ENCODE measurements at places on chromosomes 3 and 15.

GRCh38 chr3:129345971-129346370 lies 67.3 kb downstream of the HMCES start:
- DNase-seq = no peak

DNA sequence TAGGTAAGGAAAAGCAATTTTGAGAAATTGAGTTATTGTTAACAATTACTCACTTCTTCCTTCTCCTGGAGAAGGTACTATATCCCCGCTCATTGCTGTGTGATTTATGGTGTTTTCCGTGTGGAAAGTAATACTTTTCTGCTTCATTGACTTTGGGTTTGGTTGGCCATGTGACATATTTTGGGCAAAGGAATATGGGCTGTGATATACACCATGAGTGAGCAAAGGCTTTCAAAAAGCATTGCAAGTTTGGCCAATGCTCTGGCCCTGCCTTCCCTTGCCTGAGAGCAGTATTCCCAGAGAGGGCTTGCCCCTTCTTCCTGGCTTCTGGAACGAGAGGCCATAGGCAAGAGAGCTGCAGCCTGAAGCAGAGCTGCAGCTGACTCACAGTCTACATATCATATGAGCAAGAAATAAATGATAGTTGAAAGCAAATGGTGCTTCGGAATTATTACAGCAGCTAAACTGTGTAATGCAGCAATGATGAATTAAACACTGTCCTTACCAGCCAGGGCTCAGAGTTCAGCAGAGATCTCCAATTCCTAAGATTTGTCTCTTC lies 216.8 kb upstream of the CD96 start:
- DNase-seq = no peak

DNA sequence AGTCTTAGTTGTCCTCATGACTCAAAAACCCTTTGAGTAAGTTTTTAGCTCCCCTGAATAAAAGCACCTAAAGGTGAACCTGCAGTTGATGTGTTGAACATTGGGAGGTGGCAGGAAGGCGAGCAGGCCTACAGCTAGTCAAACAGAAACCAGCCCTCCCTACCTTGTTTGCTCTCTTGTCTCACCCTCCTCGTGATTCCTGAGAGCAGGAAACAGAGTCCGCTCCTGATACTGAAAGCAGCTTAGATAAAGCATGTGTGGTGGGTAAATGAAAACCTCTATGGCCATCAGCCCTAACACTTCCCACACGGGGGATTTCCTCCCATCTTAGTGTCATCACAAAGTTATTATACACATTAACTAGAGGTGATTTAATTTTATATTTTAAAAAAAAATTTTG lies 21.8 kb upstream of the CLDN18 start:
- DNase-seq = no peak

DNA sequence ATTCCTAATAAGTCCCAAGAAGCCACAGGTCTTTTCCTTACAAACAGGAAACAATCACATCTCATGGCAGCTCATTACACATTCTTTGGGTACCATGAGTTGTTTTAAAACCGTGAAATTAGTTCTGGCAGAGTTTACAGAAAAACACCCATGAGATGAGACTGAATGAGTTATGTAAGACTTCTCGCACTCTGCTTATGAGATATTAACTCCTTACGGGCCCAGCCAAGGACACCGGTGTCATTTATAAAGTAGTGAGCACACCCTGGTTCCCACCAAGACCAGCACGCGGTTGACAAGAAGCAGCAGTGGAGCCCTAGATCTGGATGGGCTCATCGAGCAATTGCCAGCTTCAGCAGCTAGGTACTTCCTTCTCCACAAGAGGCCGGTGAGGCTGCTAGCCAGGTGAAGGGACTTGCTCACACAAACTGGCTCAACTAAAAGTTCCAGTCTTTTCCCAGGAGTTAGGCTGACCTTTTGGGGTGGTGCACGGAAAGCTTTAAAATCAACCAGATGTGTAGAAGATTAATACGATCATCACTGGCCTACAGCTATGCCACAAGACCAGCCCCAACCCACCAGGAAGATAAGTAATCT lies 318.6 kb upstream of the ICE2 start:
- DNase-seq = no peak

DNA sequence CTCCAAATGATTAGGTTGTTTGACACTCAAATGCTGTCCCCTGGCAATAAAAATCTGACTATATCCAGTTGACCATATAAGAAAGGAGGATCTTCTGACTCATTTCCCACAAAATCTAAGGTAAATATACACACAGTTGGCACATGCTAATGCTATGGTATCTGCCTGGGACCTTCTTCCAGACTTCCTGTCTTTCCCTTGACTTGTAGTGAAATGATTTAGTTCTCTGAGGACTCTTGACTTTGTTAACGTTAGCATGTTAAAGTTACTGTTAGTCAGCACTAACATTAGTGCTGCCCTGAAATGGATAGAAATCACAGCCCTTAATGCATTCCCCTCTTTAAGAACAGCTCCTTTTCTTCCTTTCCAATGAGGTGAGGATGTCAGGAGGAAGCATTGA lies 124.3 kb upstream of the LSAMP start:
- DNase-seq = no peak

DNA sequence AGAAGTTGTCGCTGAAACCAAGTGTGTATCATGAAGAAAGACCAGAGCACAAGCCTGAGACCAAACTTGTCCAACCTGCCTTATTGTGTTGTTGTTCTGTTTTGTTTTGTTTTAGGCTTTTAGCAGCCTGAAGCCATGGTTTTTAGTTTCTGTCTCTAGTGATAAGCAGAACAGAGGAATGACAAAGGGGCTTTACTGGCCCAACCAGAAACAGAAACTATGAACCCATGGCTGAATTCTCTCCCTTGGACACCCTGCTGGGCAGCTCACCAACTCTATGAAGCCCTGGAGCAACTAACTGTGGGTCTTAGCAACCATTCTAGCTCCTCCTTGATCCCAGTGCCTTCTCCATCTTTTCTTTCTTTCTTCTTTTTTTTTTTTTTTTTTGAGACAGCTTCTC lies 30.3 kb downstream of the HCLS1 start:
- DNase-seq = no peak

DNA sequence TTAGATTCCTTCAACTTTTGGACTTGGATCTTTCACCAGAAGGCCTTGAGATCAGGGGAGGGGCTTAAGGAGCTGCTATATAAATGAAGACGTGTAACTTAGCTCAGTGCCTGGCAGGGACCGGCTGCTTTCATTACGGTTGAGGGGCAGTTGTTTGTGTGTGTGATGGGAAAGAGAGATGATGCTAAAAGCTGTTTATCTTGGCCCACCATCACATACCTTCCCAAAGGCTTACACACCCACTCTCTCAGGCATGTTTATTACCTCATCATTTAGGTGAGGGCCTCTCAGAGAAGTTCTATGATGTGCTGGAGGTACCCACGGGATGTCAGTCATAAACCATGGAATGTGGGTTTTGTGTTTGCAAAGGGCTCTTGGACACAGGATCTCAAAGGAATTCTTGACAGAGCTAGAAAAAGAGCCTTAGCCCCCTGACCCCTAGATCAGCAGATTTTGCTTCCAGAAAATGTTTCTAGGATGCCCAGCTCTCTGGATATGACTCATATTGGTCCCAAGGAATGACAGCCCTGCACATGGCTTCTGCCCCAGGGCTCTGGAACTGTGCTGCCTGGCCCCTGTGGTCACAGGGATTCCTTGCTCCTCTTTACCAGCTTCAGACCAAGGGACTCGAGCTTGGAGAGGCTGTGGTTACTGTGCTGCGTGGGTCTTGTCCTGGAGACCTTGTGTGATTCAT lies 15.9 kb upstream of the SMAD3 start:
- DNase-seq = no peak

DNA sequence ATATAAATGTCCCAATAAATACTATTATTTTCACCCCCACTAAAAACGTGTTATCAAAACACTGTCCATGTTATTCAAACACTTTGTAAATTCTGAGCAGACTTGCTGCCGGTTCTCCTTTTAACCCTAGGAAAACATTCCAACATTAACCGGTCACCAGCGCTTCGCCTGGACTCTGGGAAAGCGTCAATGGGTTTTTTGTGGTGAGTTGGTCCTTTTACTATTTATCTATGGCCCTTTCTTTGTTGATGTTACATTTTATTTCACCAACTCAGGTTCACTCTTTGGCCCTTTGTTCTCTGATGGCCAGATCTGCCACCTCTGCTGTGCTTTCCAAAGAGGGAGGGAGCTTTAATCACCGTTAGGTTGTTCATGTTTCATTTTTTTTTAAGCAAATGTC lies 4.1 kb upstream of the EOMES start:
- DNase-seq = no peak

DNA sequence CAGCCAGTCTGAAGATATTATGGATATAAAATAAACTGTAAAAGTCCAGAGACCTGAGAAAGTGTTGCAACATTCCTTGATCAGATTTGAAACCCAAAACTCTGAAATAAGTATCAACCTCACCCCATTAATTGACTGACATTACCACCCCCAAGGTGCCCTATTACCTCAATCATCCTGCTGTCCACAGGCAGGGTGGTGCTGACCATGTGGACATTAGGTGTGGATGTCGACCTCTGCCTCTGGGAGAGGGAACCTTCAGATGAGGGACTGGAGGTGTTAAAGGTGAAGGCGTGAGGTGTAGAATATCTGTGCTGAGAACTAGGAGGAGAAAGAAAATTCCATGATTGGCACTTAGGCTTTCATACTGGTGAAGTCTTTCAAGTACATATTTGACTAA lies 47.1 kb downstream of the MKRN2 start:
- DNase-seq = no peak

DNA sequence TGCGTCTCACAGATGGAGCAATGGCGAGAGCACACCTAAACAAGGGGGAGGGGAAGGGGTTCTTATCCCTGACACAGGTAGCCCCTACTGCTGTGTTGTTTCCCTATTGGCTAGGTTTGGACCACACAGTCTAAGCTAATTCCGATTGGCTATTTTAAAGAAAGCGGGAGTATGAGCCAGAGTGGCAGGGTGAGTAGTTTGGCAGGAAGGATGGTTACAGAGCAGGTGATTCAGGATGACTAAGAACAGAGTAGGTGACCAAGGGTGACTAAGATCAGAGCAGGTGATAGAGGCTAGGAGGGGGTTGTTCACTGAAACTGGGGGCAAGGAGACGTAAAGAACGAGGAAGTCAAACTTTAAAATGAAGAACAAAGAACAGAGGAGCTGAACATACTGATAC lies 511.8 kb downstream of the EDEM1 start:
- DNase-seq = no peak

DNA sequence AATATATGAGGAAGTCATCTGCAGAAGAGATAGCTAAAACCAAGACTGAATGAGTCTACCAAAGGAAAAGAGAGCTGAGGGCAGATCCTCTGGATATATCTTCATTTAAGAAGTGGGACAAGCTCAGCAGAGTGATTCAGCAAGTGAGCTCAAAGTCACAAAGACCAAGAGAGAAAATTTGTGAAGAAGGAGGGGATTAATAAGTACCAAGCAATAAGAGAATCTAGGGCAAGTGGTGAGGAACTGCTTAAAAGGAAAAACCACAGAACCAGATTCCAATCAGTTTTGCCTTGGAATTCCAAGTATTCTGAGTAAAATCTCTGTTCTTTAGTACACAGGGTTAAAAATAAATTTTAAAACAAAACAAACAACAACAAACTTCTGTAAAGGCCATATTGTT lies 3.6 kb downstream of the EHHADH start:
- no peak for DNase-seq

DNA sequence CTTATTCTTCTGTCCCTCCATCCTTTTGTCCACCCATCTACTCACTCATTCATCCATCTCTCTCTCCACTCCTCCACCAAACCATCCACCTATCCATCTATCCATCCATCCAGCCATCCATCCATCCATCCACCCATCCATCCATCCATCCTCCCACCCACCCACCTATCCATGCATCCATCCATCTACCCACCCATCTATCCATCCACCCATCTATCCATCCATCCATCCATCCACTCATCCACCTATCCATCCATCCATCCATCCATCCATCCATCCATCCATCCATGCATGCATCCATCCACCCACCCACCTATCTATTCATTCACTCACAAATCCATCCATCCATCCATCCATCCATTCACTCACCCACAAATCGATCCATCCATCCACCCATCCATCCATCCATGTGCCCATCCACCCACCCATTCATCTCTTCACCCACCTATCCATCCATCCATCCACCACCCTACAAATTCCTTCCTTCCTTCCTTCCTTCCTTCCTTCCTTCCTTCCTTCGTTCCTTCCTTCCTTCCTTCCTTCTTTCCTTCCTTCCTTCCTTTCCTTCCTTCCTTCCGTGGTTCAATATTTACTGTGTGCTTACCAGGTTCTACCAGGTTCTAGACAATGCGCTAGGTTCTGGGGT lies 17.3 kb downstream of the ATP2B2 start:
- DNase-seq = no peak

DNA sequence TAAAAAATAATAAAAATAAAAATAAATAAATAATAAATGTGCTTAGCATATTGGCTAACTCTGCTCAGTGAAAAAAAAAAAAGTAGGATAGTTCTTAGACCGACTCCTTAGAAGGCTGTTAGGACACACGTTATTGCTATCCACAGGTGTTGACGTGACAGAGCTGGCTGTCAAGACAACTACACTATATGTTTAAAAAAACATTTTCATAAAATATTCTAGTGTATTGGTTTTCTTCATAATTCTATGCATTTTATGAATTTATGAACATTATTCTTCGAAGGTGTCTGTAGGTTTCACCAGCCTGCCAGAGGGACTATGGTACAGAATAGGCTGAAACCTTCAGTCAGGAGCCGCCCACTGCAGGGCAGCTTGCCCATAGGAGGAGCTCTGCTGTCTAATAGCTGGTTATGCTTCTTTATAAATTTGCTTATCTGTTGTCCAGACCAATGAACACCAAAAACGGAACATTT lies 9.2 kb downstream of the TM4SF1 start:
- no peak for DNase-seq

- no peak for DNase-seq
These were observed 218.2 kb downstream of the ATP8B4 start for GRCh38 chr15:49900903-49901235.

DNA sequence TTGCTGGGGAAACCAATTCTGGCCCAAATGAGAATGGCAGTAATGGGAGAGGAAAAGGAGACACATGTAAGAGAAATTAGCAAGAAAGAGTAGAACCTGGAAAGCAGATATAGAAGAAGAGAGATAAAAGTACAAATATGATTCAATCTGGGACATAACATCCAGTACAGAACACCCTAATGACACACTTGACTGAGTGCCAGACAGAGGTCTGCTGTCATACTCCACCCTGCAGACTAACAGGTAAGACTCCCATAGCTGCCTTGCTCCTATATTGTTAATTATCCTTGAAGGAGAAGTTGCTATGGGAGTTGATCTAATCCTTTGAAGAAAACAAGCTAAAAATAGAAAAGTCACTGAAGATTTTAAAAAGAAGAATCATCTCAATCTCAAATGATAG lies 21.1 kb downstream of the CCPG1 start:
- DNase-seq = no peak

GRCh38 chr3:69121950-69122349 lies 445 bp downstream of the LMOD3 start:
- DNase-seq = no peak

- no peak for DNase-seq
These were observed 105.7 kb downstream of the LRRC49 start for GRCh38 chr15:70998319-70998718.

GRCh38 chr3:159781867-159782266 lies 206.8 kb upstream of the IL12A start:
- no peak for DNase-seq

GRCh38 chr3:4113811-4114522 lies 189.2 kb upstream of the SETMAR start:
- DNase-seq = no peak
